ENCODE measurements at places on chromosomes 4 and X.

DNA sequence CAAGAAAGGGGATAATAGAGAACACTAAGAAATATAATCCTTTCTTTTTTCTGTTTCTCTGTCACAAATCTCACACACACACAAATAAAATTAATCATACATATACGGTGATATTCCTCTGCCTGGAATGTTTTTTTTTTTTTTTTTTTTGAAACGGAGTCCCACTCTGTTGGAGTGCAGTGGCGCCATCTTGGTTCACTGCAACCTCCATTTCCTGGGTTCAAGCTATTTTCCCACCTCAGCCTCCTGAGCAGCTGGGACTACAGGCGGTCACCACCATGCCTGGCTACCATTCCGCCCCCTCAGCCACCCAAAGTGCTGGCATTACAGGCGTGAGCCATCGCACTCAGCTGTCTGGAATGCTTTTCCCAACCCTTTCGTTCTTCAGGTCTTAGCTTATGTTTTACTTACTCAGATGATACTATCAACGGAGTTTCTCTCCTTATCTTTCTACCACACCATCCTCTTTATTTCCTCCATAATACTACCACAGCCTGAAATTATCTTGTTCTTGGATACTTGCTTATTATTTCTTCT is 69.3 kb downstream of the ANKRD17 start:
- no peak for DNase-seq

GRCh38 chr4:5370286-5370685 is 319.0 kb downstream of the STK32B start:
- no peak for DNase-seq

DNA sequence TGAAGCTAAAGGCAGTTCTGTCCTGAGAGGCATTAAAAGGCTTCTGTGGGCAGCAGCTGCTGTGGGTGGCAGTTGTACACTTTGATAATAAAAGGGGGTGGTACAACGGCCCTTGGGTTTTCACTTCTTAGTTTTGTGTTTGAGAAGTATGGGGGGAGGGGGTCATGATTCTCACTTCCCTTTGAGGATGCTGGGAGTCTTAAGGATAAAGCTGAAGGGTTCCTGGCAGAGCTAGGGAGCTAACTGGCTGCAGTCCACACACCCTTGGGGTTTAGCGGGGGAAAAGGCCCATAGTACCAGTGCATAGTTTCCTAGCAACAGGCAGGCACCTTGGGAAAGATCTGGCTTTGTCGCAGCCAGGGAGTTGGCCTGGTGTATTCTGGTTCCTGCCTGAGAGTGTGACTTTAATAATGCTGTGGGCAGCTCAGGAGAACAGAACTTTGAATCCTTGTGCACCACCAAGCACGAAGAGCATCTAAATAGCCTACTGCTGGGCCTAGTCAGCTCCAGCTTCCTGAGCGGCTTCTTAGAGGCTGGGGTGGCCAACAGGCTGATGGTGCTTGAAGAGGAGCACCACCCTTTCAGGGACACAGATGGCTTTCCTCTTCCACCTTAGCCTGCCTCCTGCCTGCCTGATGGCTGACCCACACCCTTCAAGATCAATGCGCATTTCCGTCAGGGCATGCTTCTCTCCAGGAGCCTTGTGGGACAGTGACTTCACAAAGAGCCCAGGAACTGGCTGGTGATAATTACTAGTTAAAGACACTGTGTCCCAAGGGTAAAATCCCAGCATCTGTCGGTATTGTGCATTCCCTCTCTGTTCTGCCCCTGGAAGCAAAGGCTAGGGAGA is 12.5 kb downstream of the ZBTB33 start:
- no peak for DNase-seq

GRCh38 chr4:145736241-145736831 is 56.4 kb downstream of the C4orf51 start:
- no peak for DNase-seq

DNA sequence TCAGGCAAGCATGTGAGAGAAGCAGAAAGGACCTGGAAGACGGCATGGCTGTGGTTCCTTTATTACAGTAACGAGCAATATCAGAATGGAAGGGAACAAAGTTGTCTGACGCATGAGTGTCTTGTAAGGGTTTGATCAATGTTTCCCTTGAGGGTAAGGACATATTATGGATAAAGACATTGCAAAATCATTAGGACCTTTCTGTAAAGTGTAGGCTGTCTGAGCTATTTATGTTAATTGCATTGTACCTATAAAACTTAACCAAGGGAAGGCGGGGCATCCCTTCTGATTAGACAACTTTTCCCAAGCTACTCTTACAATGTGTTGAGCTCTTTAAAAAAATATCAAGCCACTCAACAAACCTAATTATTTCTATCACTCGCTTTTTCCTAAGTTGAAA is 112.2 kb upstream of the JADE1 start:
- DNase-seq: no peak

- no peak for DNase-seq
These were observed 386 bp upstream of the TMEM184C start for GRCh38 chr4:147616849-147617172.

- DNase-seq: no peak
These were observed 29.9 kb upstream of the PROM1 start for GRCh38 chr4:16113741-16114140.

- DNase-seq: no peak
These were observed 199.2 kb downstream of the MAB21L2 start for GRCh38 chr4:150781191-150781590.

All from fibroblast of skin of left biceps (primary cell).